Epithelial cell of proximal tubule (primary cell): ENCODE measurements at places on chromosomes 7 and 10.
A peak's percentile ranks its signal among the peaks of the same experiment; 100 is the strongest.

- no peak for DNase-seq
Measured at GRCh38 chr7:106112972-106113421, 885 bp upstream of the SYPL1 start.

DNA sequence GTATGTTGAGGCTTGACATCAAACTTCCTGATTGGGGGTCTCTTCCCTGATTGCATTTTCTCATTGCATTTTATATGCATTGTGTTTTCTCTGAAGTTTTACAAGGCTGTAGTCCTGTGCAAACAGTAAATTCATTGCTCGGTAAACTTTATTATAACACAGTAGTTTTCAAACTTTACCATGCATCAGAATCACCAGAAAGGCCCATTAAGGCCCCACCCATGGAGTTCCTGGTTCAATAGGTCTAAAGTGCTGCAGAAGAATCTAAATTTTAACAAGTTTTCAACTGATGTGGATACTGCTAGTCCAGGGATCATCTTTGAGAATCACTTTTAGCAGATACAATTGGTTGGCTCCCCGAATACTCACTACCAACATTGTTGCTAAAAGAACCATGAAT lies 634.7 kb upstream of the LRRTM3 start:
- DNase-seq, result no peak

GRCh38 chr7:130275826-130276297 lies 9.2 kb downstream of the CPA2 start:
- DNase-seq, result no peak

DNA sequence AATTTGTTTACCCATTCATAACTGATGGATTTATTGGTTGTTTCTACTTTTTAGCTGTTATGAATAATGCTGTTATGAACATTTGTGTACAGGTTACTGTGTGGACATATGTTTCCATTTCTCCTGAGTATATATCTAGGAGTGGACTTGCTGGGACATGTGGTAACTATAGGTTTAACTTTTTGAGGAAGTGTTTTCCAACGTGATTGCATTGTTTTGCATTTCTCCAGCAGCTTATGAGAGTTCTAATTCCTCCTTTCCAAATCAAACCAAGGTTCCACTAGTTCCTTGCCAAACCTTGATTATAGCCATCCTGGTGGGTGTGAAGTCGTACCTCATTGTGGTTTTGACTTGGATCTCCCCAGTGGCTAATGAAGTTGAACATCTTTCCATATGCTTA lies 2.6 kb upstream of the PRF1 start:
- DNase-seq, result no peak

GRCh38 chr10:119254335-119254734 lies 47.0 kb downstream of the GRK5 start:
- no peak for DNase-seq

GRCh38 chr7:55877308-55877707 lies 9.9 kb upstream of the ZNF713 start:
- no peak for DNase-seq

DNA sequence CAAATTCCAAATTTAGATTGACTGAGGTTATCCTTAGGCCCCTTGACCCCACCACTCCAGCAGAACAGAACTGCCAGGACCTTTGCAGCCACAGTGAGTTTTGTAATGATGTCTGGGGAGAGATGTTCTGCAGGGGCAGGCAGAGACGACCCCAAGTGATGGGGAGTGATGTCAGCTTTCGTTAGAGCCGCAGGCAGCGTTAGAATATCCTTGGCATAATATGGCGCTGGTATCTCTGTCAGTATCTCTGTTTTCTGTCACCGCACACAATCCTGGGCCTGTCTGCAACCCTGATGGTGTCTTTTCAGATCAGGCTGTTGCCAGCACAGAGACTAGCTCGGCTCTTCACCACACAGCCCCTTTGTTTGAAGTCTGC lies 1083.6 kb downstream of the KCNMA1 start:
- DNase-seq, result no peak

GRCh38 chr7:11835260-11835659 lies 3.3 kb upstream of the THSD7A start:
- no peak for DNase-seq

DNA sequence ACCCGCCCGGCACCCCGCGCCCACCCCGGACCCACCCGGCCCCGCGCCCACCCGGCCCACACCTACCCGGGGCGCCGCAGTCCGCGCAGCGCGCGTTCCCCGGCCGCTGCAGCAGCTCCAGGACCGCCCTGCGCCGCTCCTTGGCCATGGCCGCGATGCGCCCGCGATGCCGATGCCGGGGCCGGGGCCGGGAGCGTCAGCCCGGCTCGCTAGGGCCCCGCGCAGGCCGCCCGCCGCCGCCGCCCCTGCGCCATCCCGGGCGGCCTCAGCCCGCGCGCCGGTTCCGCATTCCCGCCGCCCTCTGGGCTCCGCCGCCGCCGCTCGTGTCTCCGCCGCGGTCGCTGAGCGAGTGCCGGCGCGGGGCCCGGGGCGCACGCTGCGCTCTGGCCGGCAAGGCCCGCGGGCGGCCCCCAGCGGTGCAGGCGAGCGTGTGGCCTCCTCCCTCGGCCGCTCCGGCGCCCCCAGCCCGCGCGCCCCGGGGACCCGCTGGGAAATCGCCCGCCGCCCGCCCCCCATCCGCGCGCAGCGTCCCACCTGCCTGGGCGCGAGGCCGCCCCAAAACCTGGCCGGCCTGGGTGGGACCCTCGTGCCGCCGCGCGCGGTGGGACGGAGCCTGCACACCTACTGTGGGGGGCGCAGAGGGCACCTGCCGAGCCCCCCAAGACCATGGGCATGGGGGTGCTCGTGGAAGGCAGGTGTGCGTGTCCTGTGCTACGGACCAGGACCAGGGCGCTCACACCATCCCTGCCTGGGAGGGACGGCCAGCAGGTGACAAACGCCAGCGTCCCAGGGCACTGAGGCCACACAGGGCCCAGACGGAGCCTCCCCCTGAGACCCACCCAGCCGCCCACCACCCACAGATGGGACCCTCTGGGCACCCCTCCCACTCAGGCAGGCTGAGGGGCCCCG lies at the start of gene ADAP1:
Gene ADAP1, minus strand, starts transcription at position 351 of the 909 bp plus-strand sequence. Its CDS starts 203 bp downstream, at position 148.
- DNase-seq, result no peak

GRCh38 chr7:64463636-64464375 lies 99.1 kb downstream of the ZNF680 start:
- DNase-seq, result peak; percentile 7

DNA sequence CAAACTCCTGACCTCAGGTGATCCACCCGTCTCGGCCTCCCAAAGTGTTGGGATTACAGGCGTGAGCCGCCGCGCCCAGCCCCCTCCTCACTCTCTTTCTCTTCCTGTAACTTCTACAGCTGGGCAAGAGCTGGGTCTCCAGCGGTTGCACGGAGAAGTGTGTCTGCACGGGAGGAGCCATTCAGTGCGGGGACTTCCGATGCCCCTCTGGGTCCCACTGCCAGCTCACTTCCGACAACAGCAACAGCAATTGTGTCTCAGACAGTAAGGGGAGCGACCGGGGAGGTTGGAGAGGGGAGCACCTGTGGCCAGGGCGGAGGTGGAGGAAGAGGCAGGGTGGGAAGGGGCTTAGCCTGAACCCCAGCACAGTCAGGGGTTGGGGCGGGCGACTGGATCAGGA lies 41.4 kb downstream of the EPHB4 start:
- DNase-seq, result no peak

DNA sequence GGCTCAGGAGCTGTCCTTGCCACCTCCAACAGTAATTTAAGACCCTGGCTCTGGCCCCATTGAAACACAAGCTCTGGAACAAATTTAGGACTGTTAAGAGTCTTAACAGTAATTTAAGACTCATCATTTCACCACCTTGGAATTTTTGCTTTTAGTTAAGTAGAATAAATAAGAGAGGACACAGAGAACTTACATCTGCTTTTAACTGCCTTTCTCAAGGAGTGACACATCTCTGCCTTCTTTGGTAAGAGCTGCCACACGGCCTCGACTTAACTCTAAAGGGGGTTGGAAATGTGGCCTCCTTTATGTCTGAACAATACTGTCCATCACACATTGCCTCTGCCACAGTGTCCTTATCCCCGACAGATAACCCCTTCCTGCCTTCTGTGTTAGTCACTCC lies 77.9 kb downstream of the HERPUD2 start:
- no peak for DNase-seq

- DNase-seq, result no peak
Measured at GRCh38 chr10:30915146-30915545, 116.5 kb downstream of the ZNF438 start.

DNA sequence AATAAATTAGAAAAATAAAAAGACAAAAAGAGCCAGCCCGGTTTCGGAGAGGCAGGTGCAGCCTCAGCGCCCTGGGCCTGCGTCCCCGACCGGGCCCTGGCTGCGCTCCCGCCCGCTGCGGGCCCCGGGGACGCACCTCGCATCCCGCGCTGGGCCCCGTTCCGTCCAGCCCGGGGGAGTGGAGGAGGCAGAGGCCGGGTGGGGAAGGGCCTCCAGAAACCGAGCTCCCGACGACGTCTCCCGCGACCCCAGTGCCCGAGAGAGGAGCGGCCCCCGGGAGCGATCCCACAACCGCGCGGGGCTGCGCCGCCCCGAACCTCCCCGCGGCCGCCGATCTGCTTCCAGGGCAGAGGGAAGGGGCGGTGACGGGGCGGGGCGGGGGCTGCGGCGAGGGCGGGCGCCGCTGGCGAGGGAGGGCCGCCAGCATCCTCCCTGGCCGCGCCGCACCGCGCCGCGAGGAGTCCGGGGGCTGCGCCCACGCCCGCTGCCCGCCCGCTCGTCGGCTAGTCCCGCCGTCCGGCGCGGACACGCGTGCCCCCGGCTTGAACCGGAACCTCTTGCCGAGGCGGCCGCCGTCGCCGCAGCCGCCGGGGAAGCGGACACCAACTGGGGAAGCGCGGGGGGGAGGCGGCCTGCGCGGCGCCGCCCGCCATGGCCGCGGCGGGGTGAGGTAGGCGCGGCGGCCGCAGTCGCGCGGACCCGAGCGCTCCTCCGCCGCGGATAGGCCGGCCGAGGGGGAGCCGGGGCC lies at the start of gene CCNY:
Gene CCNY, plus strand, starts transcription at position 426 of the 748 bp plus-strand sequence. CDS start 545 bp downstream, outside the sequence.
- no peak for DNase-seq

GRCh38 chr10:102682981-102683380 lies 31.2 kb downstream of the ARL3 start:
- DNase-seq, result no peak

GRCh38 chr10:78212786-78213175 lies 179.1 kb downstream of the RPS24 start:
- no peak for DNase-seq

DNA sequence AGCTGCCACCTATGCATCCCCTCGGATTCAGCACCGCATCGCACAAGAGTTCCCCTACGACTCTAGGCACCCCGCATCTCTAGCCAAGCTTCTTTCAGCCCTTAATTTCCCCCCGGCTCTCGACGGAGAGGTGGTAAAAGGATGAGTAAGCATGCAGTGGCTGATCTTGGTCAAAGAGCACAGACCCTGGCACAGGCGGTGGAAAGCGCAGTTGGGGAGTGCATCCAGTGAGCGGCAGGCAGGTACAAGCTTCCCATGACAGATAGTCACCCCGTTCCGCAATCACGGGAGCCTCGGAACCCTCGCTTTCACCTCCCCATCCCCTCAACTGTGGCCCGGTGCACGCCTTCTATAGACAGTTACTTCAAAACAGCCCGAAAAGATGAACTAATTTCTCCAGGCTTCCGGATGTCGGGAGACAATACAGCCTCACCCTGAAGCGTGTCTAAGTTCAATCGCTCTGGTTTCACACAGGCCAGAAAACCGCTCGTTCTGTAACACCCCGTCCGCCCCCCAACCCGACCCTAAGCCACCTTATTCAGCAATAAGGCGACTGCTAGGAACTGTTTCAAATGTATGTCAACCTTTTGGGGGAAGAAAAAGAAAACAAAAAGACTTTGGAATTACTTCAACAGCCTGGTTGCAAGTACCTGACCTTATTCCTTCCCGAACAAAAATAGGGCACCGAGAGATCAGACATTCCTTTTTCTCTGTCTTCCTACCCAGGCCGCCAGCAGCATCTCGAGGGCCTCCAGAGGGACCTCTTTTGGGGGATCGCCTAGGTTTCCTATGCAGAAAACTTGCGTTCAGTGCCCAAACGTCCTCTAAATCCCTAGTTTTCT lies 1.4 kb downstream of the RHEB start:
- no peak for DNase-seq

DNA sequence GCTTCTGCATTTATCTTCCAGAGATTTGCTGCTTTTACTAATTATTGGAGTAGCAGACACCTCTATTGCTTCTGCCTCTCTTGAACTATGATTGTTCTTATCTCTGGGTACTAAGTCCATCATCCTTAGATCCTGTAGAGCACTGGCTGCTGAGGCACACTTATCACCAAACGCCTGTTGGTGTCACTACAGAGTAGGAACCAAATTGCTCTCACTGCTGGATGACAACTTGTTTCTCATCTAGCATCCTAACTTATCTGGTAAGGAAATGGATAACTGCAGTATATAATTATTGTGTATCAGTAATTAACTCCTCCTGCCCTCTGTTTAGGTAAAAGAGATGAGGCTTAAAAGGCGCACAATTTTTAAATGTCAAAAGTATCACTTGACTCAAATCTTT lies 1059.4 kb downstream of the NRG3 start:
- DNase-seq, result no peak

- no peak for DNase-seq
Measured at GRCh38 chr7:151702961-151703360, 174.0 kb downstream of the PRKAG2 start.
